ENCODE measurements at places on chromosomes 12 and 14. TPM values are rescaled to one million over a fixed set of nuclear protein-coding genes. Genes with fewer than 3 reads are reported as not detected.

The CMAS gene
- 14.7 TPM for total RNA-seq

The EFS gene
- 4.1 TPM for total RNA-seq

The RPS6KL1 gene
- total RNA-seq: 5.4 TPM

The RGS6 gene
- 2.7 TPM for total RNA-seq

All from upper lobe of left lung (tissue), 6 donors.